ENCODE measurements at places on chromosomes 7 and 10.

GRCh38 chr7:64688988-64689387, 23.1 kb downstream of the ZNF107 start:
- no peak for DNase-seq

DNA sequence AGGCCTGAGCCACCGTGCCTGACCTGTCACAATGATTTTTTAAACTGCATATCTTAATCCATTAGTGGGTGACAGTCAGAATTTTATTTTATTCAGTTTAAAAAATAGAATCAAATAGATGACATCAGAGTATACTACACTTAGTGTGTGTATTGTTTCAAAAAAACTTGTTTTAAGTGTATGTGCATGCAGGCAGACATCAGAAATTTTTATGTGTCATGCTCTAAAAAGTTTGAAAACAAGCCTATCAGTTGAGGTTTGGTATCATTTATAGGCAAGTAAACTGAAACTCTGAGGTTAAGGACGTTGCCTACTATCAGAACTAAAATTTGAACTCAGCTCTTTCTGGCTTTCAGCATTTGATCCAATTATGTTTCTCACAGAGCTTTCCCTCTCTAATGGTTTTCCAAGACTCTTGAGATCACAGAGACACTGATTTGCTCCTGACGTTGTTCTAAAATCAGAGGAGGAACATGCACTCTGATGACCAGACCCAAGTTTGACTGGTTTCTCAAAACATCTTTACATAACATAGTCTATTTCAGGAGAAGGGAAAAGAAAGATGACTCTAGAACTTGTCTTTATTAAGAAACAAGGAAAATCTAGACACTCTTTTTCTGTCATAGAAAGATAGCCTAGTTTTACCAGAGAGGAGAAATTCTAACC, 188.6 kb downstream of the AUTS2 start:
- DNase-seq, result no peak

DNA sequence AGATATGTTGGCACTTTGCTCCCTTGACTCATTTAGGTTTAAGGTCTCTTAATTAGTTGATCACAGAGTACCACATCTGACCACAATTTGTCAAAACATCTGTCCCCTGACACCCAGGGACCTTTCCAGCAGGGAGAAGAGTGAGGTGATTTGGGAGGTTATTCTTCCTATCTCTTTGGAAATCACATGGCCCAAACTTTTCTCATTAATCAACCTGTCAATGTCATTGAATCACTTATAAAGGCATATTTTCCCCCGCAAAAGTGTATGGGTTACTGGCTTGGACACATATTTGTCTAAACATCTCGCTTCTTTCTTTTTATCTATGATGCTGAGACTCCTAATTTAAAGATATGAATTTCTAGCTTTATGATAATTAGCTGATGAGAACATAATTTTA, 92.4 kb upstream of the RPA3 start:
- DNase-seq, result no peak

GRCh38 chr10:22607261-22607660, 107.1 kb downstream of the PIP4K2A start:
- no peak for DNase-seq

GRCh38 chr7:147571436-147572185, 1019.0 kb upstream of the C7orf33 start:
- no peak for DNase-seq

GRCh38 chr7:45365341-45365740, 207.8 kb downstream of the RAMP3 start:
- DNase-seq, result no peak

DNA sequence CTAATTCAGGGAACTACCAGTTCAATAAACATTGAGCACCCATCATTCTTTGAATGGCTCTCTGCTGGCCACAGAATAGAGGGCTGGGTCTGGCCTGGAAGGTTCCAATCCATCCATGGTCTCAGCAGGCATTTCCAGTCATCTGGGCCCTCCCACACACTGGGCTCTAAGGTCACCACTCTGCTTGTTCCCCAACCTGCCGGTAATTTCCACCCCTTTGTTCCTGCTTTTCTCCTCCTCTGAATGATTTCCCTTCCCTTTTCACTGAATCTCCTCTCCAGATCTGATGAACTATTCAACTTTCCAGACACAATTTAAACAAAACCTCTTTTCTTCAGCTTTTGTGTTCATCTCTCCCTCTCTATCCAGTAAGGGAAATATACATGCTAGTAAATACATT, 2.6 kb downstream of the BZW2 start:
- DNase-seq, result peak; percentile 22

Data from G401 (cell line).